ENCODE measurements at places on chromosomes 4 and X.
A peak's percentile ranks its signal among the peaks of the same experiment; 100 is the strongest.

- DNase-seq: no peak
Measured at GRCh38 chrX:139554376-139554775, 23.8 kb downstream of the F9 start.

- DNase-seq: no peak
Measured at GRCh38 chr4:140781596-140781995, 25.4 kb upstream of the TBC1D9 start.

- DNase-seq: peak; percentile 82
Measured at GRCh38 chrX:45711231-45711630, 510.6 kb upstream of the DIPK2B start.

GRCh38 chr4:150082241-150082640 lies 4.0 kb downstream of the DCLK2 start:
- DNase-seq: no peak

GRCh38 chrX:68927178-68927577 lies 98.4 kb downstream of the EFNB1 start:
- DNase-seq: no peak

- no peak for DNase-seq
Measured at GRCh38 chr4:87074121-87074488, 139.3 kb downstream of the AFF1 start.

DNA sequence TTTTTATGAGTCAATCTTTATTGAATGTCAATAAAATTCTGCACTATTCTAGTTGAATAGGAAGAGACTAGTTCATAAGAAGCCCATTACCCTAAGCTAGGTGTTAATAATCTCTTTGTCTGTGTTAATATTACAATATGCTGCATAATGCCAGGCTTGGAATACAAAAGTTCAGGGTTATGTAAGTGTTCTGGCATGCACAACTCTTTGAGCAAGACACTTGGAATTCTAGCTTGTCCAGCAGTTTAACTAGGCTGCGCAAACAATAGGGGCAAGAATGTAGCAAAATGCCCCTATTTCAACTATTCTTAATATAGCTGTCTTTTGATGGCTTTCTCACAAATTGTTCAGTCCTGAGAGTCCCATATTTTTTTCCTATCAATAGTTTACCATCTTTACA lies 31.3 kb upstream of the ETNPPL start:
- DNase-seq: peak; percentile 79

GRCh38 chr4:129415004-129415403 lies 319.1 kb downstream of the C4orf33 start:
- no peak for DNase-seq

GRCh38 chrX:153688911-153689590 lies 1.3 kb downstream of the SLC6A8 start:
- DNase-seq: peak; percentile 43

DNA sequence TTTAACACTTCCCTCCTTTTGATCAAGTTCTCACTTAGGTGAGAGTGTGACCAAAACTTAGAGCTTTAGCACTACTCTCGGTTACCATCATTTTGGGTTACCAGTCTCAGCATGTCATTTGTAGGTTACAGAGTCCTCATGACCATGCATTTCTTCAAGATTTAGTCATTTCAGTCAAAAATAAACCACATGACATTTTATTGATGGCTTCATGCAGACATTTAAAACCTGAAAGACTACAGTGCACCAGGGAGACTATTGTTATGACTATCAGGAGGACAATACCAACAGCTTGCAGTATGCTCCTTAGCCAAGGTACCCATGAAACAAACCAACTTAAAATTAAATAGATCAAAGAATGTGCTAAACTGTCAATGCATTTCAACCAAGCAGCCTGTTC lies 498.1 kb upstream of the FSTL5 start:
- no peak for DNase-seq

- DNase-seq: peak; percentile 59
Measured at GRCh38 chr4:14415146-14415545, 587.1 kb upstream of the CPEB2 start.

DNA sequence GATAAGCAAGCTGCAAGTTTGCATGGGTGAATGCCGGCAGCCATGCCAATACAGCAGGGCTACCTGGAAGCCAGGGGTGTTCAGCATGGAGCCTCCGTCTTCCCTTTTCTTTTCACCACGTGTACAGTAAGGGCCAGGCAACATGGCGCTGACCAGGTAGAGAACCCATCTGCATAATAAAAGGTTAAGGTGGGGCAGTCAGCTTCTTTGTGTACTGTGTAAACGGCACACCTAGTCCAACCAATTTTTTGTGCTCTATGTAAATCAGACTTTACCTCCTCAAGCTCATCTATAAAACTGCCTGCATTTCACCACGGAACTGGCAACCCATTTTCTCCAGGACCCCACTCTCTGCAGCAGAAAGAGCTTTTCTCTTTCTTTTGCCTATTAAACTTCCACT lies 286.8 kb upstream of the VCX3A start:
- DNase-seq: no peak

DNA sequence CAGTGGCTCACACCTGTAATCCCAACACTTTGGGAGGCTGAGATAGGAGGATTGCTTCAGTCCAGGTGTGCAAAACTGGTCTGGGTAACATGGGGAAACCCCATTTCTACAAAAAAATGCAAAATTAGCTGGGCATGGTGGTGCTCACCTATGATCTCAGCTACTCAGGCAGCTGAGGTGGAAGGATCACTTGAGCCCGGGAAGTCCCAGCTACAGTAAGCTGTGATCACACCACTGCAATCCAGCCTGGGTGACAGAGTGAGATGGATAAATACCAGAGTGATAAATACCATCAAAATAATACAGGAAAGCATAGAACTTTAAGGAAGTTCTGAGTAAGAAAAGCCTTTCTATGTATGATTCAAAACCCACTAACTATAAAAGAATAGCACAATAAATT lies 52.8 kb downstream of the LRBA start:
- DNase-seq: peak; percentile 32

GRCh38 chr4:188005561-188005960 lies 10.0 kb downstream of the ZFP42 start:
- DNase-seq: no peak

GRCh38 chrX:71111921-71112431 lies 599 bp upstream of the IL2RG start:
- DNase-seq: no peak

GRCh38 chr4:1011022-1011665 lies at the start of gene FGFRL1:
Gene FGFRL1, plus strand, starts transcription at chr4:1011626. Its CDS starts 860 bp downstream, at chr4:1012486.
- peak; percentile 85 for DNase-seq

- DNase-seq: no peak
Measured at GRCh38 chrX:31092970-31093638, 21.3 kb upstream of the FTHL17 start.

DNA sequence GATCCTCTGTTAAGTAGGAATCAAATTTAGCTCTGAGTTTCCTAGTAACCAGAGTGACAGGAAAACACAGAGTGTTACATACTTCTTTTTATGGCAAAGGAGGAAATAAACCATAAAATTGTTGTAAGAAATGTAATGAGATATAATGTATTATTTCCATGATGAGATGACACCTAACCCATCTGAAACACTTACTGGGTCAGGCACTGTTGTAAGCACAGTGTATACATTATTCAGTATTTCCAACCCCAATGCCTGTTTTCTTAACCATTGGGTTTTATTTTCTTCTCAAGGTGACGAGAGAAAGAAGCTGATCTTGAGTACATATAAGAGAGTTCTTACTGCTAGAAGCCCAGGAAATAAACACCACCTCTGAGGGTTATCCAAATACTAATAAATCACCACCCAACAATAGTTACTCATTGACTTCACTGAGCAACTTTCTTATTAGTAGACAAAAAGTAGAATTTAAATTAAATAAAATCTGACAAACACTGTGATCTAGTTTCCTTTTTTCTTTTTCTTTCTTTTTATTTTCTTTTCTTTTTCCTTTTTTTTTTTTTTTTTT lies 4.2 kb upstream of the ENAM start:
- DNase-seq: no peak

- no peak for DNase-seq
Measured at GRCh38 chr4:150379454-150379853, 202.5 kb upstream of the MAB21L2 start.

GRCh38 chr4:98567611-98568010 lies 90.8 kb downstream of the TSPAN5 start:
- DNase-seq: no peak

- peak; percentile 92 for DNase-seq
Measured at GRCh38 chrX:119228512-119229252, 7.4 kb upstream of the PGRMC1 start.

DNA sequence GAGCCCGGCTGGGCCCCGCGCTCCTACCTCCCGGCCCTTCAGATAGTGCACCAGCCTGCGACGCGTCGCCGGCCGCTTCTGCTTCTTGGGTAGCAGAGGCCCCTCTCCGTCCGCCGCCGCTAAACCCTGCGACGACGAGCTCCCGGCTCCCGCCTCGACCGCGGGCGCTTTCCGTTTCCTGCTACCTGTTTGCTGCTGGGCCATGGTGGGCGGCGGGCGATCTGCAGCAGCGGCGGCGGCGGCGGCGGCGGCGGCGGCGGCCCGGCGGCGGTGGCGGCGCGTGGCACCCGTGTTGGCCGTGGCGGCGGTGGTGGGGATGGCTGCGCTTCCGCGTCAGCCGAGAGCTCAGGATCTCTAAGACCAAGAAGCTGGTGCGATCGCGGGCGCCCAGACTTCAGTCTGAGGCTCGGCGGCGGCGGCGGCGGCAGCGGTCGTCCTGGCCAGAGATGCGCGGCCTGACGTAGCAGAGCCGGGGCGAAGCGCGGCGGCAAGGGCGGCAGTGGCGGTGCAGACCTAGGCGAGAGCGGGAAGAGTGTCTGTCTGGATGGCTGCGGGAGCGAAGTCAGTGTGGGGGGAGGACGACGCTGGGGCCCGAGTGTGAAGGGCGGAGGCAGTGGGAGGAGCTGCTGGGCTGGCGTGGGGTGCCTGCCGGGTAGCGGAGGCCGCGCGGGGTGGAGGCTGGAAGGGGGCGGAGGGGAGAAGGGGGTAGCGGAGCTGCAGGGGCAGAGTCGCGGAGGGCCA lies at the start of gene DCAF12L2:
DCAF12L2 (minus strand) TSS at position 569 of the 741 bp plus-strand sequence; CDS start at position 204, 365 bp downstream.
- DNase-seq: no peak

GRCh38 chrX:140733766-140734342 lies 24.3 kb downstream of the LINC00632 start:
- peak; percentile 70 for DNase-seq

DNA sequence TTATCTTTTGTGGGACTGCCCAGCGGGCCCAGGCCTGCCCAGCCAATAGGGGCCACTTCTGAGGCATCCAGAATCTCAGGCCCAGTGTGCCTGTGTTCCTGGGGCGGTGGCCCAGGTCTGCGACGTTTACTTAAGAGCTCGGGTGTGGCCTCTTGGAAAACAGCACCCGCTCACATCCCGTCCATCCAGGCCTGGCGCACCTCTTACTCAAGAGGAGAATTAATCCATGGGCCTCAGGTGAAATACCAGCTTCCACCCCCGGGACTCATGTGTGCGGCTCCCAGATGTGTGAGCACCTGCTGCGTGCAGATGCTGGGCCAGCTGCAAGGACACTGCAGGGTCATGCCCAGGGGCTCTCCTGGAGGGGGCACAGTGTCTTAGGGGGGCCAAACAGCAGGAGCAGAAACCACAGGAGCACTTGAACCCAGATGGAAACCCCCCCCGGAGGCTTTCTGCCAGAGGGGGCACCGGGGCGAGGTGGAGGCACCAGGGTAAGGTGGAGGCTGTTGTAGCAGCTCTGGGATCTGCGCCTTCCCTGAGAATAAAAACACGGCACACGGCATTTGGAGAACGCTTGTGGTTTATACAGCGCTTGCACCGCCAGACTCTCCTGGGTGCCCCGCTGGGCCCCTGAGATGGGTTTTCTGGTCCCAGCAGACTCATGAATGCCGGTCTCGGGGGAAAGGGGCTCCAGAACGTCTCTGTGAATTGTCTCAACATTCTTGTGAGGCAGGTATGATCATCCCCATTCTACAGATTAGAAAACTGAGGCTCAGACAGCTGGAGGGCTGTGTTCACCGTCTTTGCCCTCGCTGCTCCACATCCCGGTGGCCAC lies 2.8 kb downstream of the PSAPL1 start:
- no peak for DNase-seq

- DNase-seq: peak; percentile 92
Measured at GRCh38 chr4:148116264-148116663, 325.9 kb downstream of the NR3C2 start.

DNA sequence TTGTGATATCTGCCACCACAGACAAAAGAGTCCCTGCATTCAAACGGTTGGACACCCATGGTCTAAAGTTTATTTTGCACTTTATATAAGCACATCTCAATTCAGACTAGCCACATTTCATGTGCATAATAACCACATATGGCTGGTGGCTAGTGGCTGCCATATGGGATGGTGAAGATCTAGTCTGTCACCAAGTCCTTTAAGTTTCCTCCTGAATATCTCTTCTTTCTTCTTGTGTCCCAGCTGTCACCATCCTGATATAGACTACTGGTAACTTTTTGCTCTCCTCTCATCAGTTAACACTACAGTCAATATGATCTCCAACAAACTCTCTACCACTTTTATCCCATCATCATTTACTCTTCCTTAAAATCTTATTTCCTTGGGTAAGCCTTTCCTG lies 9.3 kb downstream of the HSPA4L start:
- no peak for DNase-seq

DNA sequence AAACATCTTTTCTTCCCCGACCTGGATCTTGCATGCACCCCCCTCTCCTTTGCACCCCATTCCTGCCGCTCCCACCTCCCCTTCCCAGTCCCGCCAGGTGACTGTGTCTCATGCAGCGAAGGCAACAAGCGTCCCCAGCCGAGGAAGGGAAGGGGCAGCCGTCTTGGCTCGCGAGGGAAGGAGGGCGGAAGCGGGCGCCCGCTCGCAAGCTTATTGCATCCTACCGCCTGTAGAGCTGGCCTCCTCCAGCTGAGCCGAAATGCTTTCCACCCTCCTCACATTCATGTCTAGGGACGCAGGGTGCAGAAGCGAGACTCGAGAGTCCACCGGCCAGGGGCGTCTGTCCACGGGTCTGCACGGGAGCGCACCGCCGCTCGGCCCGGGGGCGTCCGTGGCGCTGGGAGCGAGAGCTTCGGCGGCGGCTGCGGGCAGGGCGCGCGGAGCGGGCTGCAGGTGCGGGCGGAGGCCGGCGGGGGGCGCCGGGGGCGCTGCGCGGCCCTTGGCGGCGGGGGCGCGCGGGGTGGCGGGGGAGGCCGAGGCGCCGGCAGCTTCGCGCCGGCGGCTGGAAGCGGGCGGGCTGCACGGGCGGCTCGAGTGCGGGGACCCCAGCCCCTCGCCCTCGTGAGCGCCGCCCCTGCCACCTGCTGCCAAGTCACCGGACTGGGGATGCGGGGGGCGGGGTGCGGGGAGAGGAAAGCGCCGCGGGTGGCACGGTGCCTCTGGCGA lies at the start of gene KCNIP4:
KCNIP4 (minus strand) TSS at position 426 of the 726 bp plus-strand sequence.
- peak; percentile 46 for DNase-seq

DNA sequence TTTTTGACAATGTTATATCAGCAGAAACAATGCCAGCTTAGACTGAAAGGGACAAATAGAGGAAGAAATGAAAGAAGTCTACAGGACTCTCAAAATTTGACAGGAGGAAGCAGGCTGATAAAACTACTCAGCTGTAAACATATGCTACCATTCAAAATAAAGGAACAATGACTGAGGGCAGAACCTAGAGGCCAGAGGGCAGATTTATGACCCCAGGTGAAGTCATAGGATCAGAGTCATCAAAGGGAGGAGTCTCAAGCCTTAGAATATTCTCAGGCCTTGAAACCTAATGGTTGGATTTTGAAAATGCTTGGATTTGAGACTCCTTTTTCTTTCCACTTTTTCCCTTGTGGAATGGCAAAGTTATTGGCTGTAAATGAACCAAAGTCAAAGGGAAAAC lies 17.0 kb upstream of the SYTL5 start:
- DNase-seq: no peak

GRCh38 chr4:77141964-77142645 lies 14.9 kb upstream of the CCNG2 start:
- DNase-seq: no peak

Data from fibroblast of lung (primary cell).